ENCODE measurements at places on chromosomes 3 and 15. TPM values are rescaled to one million over a fixed set of nuclear protein-coding genes. Genes with fewer than 3 reads are reported as not detected.

GNB4 gene
- 15.8 TPM for total RNA-seq

DNA sequence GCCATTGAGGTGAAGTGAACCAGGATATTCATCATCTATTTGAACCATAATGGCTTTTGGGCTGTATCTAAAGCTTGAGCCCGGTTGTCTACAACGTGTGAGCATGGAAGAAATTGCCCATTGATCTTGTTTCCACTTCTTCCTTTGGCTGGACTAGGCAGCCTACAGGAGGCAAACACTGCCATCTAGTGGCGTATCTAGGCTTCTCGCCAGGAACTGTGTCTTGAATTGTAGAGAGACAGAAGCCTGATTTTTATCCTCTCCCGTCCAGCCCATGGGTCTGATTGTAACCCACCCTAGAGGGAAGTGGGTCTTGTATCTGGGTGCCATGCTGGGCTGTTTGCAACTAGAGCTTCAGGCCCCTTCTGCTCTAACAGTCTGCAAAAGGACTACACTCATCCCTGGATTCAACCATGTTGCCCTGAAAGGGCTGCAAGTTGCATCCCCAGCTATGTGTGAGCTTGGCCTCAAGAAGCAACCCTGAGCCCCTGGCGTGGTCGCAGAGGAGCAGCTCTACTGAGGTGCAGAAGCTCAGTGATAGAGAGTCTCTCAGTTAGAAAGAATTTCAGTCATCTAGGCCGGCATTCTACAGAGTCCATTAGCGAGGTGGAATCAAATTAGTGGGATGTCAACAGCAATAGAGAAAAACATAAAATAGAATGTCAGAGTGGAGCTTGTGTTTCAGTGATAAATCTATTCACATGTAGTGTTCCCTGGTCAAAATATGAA is 170.2 kb upstream of the UMPS start:
- no peak for DNase-seq

DNA sequence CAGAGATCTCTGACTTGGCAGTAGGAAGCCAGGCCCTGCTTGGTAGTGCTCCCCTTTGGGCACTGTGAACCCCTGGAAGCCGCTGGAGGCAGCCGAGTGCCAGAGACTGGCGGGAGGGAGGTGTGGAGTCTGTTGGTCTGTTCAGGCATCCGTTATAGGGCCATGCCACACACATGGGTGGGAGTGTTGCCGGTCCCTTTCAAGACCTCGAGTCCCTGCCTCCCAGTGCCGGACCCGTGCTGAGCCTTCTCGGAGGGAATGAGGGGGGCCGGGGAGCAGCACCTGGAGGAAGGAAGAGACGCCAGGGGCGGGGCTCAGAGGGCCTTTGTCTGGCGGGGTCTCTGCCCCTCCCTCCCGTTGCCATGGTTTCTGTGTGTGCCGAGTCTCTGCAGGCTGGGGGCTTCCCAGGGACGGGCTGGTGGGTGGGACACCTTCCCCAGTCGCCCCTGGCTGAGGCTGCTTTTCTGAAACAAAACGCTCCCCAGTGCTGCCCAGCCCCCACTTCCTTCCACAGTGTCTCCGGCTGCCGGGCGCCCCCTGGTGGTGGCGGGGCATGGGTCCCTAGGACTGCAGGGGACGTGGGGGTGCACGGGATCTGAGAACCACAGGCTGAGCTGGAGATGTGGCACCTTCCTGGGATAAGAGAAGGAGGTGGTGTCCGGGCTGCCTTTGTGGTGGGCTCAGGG is 10.0 kb downstream of the GNAI2 start:
- peak; percentile 96 for DNase-seq

ERC2 gene
- total RNA-seq = 0.76 TPM

DNA sequence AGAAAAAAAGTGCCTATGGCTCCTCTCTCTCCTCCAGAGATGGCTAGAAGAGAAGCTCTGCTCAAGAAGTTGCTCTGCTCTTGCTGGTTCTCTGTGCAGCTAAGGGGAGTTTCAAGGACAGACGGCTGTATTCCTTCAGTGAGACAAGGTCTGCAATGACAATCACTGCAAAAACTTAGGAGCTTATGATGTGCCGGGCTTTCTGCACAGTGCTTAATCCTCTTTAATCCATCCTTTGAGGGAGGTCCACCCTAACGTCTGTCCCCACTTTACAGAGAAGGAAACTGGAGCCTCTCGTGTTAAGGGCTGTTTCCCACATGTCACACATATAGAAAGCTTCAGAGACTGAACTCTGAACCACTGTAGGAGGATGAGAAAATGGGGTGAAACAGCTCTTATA is 260.6 kb downstream of the MEX3B start:
- no peak for DNase-seq

EPHA3 gene
- total RNA-seq = 2.9 TPM

ITIH1 gene
- total RNA-seq = not detected

SLC24A5 gene
- total RNA-seq = not detected

DNA sequence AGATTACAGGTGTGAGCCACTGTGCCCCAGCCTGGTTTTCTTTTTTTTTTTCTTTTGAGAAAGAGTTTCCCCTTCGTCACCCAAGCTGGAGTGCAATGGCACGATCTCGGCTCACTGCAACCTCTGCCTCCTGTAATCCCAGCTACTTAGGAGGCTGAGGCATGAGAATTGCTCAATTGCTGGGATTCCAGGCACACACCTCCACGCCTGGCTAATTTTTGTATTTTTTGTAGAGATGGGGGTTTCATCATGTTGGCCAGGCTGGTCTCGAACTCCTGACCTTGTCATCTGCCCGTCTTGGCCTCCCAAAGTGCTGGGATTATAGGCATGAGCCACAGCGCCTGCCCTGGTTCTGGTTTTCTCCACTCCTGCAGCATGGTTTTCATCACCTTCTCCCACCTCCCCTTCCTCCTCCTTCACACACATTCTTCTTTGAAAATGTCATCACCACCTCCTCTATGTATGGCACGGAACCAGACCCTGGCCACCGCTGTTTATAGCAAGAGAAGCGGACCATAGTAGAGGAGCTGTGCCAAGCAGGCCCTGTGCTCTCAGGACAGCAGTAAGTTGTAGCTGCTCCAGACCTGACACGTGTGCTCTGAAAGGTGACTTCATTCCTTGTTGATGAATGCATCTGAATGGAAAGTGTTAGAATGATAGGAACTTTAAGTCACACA is 14.6 kb upstream of the AHSG start:
- DNase-seq = peak; percentile 84

- no peak for DNase-seq
These were observed 79.0 kb upstream of the DCLK3 start for GRCh38 chr3:36843065-36844051.

GRCh38 chr15:52255935-52256334 is 39.7 kb downstream of the MYO5C start:
- no peak for DNase-seq

GRCh38 chr15:33699691-33700447 is 268.4 kb upstream of the CHRM5 start:
- no peak for DNase-seq

RPL29 gene
- total RNA-seq = 677 TPM
